ENCODE measurements at places on chromosomes 12 and 14. TPM values are rescaled to one million over a fixed set of nuclear protein-coding genes. Genes with fewer than 3 reads are reported as not detected.

GRCh38 chr14:24146453-24146977 is at the start of gene PSME2:
Gene PSME2, minus strand, starts transcription at chr14:24146610. Its CDS starts 29 bp downstream, at chr14:24146581.
- peak; percentile 95 for DNase-seq

GRCh38 chr14:22303589-22304195 is 285.3 kb downstream of the DAD1 start:
- no peak for DNase-seq

GRCh38 chr12:125683748-125684381 is 618.6 kb downstream of the AACS start:
- DNase-seq = no peak

DNA sequence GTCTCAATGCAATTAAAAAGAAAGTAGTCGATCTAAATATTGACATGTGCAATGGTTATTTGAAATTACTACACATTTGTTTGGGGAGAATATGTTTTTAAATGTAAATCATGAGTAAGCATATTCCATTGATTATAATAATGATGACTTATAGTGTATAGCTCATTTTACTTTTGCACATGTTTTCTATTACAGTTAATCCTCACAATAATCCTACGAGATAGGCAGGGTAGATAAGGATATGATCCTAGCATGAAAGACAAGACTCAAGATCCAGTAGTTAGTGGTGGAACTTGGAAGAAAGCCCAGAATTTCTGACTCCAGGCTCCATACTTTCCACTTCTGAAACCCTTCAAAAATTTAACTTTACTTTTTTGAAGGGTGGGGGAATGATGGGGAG is 94.0 kb downstream of the NAV3 start:
- DNase-seq = peak; percentile 73

DNA sequence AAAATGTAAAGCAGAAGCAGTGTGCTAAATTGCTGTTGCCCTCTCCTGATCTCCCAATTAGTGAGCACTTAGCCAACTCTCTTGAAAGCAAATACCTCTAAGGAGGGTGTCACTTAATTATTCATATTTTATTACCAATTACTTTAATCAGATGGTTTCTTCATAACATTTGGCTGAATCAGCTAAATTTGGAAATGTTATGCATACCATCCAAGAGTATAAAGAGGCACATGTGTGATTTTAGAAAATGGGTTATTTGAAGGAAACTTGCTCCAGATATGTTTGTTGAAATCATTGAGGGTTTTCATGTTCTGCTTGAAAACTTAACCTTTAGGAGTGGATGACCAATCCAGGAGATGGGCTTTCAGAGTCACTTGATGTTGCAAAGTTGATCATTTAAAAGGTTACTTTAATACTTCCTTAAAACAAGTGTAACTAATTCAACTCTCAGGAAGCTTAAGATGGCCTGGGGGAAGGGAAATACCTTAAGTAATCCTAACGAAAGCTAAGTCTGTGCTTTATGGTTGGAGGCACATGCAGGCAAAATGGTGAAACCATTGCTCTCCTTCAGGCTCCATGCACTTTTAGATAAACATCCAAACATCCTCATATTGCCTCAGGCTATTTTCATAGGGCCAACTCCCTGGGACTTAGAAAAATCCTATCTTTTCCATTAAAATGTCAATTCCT is 434.5 kb downstream of the MDGA2 start:
- DNase-seq = no peak

Gene RNFT2
- 12.0 TPM for total RNA-seq

Gene ABCC9
- total RNA-seq = 8.1 TPM

DNA sequence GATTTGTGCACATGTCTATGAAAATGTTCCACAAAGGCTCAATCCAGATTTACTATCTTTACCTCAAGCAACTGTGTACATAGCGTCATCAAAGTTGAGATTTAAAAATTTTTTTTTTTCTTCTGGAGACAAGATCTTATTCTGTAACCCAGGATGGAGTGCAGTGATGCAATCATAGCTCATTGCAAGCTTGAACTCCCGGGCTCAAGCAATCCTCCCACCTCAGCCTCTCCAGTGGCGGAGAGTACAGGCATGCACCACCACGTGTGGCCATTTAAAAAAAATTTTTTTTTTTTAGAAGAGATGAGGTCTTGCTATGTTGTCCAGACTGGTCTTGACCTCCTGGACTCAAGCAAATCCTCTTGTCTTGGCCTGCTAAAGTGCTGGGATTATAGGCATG is 2.3 kb downstream of the COCH start:
- no peak for DNase-seq

Gene RILPL2
- 4.6 TPM for total RNA-seq

DNA sequence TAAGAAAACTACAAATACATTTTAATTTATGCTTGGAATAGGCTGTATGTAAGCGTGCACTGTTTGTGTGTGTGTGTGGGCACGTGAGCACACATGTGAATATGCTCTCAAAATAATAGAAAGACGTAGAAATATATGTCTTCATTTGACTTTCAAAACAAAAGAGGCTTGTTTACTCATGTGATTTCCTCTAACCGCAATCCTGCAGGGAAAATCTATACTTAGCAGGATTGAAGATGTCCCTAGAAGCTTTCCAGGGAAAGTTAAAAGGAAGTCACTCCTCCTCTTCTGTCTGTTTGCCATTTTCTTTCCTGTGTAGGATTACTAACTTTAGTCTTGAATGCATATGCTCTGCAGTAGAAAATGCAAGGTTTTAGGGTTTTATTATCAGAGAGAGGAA is 404.7 kb downstream of the MDGA2 start:
- DNase-seq = no peak

GRCh38 chr14:78245238-78245637 is 75.1 kb downstream of the NRXN3 start:
- no peak for DNase-seq

DNA sequence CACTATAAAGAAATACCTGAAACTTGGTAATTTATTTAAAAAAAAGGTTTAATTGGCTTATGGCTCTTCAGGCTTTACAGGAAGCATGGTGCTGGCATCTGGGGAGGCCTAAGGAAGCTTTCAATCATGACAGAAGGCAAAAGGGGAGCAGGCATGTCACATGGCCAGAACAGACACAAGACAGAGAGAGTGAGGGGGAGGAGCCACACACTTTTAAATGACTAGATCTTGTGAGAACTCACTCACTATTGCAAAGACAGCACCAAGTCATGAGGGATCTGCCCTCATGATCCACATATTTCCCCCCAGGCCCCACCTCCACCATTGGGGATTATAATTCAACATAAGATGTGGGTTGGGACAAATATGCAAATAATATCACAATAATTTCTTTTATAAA is 355.6 kb downstream of the DAD1 start:
- no peak for DNase-seq

Gene ADCY6
- 21.9 TPM for total RNA-seq

Gene CACNA2D4
- total RNA-seq = 0.21 TPM

DNA sequence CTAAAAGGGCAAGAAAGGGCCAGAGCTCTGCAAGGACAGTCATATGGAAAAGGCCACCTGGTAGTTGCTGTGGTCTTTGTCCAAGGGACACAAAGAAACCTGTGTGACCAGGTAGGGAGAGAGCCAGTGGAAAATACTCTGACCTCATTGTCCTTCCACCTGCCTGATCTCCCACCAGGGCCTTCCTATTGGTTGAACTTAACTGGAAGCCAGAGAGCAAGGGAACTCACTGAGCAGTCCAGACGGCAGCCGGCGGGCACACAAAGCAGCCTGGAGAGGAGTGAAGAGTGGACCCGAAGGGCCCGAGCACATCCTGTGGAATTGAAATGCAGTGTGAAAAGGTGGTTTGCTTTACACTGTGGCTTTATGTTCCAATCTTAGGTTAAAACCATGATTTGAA is 120.7 kb downstream of the SLC25A21 start:
- no peak for DNase-seq

- DNase-seq = no peak
Observed at GRCh38 chr12:21764065-21764464, 10.4 kb downstream of the KCNJ8 start.

Gene DDX11
- 24.0 TPM for total RNA-seq

- no peak for DNase-seq
Observed at GRCh38 chr14:57051633-57052032, 217.1 kb downstream of the EXOC5 start.

DNA sequence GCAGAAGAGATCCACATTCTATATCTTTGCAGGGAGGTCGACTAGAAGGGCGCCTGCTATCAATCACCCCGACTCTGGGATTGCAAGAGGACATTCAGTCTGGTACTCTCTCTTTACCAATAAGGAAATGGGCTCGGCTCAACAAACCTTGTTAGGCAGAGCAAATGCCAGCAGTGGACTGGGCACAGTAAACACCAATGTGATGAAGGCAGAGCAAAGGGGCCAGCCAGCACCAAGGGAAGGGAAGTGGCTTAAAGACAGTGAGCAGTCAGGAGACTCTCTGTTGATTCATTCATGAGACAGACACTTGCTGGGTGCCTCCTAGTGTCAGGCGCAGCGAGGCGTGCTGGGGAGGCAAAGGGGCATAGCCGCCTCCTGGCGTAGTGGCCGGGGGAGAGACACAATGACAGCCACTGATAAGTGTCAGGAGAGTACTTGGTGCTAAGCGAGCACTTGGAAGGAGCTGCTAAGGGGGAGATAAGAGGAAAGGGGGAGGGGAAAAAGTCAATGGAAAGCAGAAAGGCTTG is 34.1 kb downstream of the TMCC3 start:
- DNase-seq = no peak

- DNase-seq = peak; percentile 64
Observed at GRCh38 chr14:63178912-63179311, 25.3 kb upstream of the RHOJ start.

GRCh38 chr14:61444215-61444768 is 122.9 kb downstream of the PRKCH start:
- no peak for DNase-seq

Gene DAO
- total RNA-seq = not detected

DNA sequence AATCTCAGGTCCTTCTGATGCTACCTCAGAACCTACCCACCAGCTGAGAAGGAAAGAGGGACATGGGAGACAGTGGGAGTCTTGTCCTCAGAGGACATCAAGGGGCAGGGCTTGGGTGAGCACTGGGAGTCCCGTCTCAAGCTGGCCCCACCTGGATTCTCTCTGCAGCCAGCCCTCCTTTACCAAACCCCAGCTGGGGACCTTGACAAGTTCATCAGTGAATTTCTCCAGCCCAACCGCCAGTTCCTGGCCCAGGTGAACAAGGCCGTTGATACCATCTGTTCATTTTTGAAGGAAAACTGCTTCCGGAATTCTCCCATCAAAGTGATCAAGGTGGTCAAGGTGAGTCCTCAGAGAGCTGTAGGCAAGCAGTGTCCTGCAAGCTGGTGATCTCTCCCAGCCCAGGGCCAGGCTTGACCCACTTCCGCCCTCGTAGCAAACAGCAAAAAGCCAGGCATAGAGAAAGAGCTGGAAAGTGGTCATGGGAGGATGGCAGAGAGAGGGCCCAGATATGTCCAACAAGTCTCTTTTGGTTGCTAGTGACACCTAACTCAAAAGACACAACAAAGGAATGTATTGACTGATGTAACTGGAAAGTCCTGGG is 14.2 kb upstream of the OAS2 start:
- no peak for DNase-seq

Gene CPNE6
- not detected for total RNA-seq

- no peak for DNase-seq
Observed at GRCh38 chr12:2366711-2367110, 313.9 kb downstream of the CACNA1C start.

Gene ANKRD13A
- total RNA-seq = 133 TPM

- no peak for DNase-seq
Observed at GRCh38 chr12:614411-614970, 48.8 kb downstream of the NINJ2 start.

- peak; percentile 74 for DNase-seq
Observed at GRCh38 chr14:103657471-103657870, 28.5 kb downstream of the KLC1 start.

GRCh38 chr12:64669270-64669842 is 59.1 kb downstream of the RASSF3 start:
- DNase-seq = no peak

- no peak for DNase-seq
Observed at GRCh38 chr14:80754696-80755095, 186.8 kb downstream of the CEP128 start.

Gene FAIM2
- 0.46 TPM for total RNA-seq

DNA sequence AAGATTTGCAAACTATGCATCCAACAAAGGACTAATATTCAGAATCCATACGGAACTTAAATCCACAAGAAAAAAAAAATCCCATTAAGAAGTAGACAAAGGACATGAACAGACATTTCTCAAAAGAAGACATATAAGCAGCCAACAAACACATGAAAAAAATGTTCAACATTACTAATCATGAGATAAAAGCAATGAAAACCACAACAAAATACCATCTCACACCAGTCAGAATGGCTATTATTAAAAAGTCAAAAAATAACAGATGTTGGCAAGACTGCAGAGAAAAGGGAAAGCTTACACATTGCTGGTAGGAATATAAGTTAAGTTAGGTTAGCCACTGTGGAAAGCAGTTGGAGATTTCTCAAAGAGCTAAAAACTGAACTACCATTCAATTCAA is 16.2 kb downstream of the CDK17 start:
- peak; percentile 47 for DNase-seq

GRCh38 chr14:64409126-64409920 is 21.2 kb downstream of the MTHFD1 start:
- DNase-seq = no peak

Gene RTL1
- not detected for total RNA-seq

DNA sequence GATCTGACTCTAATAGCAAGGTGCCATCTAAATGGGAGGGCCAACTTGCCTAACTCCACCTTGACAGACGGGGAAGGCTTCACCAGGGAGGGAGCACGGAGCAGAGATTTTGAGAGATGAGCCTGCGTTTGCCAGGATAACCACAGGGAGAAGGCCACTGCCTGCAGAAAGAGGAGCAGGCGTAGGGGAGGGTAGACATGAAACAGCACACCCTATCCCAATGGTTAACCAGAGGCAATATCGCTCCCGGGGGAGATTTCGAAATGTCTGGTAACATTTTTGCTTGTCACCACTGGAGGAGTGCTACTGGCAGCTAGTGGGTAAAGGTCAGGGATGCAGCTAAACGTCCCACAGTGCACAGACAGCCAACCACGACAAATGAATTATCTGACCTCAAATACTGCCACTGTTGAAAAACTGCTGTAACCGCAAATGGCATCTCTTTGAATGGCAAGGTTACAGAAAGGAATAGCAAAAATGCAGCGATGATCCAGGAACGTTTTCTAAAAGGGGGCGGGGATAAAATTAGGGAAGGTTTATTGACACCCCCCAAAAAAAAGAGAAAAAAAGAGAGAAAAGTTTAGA is 126.0 kb upstream of the ATF7IP start:
- DNase-seq = no peak

Gene TSFM
- 41.6 TPM for total RNA-seq

DNA sequence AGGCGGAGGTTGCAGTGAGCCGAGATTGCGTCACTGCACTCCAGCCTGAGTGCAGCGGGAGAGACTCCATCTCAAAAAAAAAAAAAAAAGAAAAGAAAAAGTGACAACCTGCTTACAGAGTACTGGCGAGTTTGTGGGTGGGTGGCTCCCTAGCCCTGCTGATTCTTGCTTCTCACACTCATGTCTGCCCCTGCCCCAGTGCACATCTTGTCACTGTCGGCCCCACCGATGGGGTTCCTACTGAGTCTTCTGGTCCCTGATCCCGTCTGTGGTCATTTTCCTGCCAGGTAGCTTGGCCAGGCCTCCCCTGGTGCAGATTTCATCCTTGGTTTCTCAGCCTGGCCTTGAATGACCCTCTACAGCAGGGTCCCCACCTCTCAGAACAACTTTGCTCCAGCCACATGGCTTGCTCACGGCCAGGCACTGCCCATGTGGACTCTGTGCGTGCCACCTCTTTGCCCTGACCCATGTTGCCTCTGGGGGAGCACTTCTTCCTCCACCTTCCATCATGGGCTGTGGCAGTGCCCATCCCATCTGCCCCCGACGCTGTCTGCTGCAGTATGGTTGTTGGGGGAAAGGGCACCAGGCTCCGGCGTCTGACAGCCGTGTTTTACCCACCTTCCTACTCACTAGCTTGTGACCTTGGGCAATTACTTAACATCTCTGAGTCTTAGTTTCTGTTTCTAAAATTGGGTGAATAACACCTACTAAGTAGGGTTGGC is 2.1 kb upstream of the PTPN6 start:
- DNase-seq = no peak
